ENCODE measurements at places on chromosomes 16 and 17.

GRCh38 chr16:80027007-80027965 lies 426.7 kb upstream of the MAF start:
- peak; percentile 74 for DNase-seq

GRCh38 chr16:89685916-89686315 lies 573 bp upstream of the CDK10 start:
- no peak for DNase-seq

DNA sequence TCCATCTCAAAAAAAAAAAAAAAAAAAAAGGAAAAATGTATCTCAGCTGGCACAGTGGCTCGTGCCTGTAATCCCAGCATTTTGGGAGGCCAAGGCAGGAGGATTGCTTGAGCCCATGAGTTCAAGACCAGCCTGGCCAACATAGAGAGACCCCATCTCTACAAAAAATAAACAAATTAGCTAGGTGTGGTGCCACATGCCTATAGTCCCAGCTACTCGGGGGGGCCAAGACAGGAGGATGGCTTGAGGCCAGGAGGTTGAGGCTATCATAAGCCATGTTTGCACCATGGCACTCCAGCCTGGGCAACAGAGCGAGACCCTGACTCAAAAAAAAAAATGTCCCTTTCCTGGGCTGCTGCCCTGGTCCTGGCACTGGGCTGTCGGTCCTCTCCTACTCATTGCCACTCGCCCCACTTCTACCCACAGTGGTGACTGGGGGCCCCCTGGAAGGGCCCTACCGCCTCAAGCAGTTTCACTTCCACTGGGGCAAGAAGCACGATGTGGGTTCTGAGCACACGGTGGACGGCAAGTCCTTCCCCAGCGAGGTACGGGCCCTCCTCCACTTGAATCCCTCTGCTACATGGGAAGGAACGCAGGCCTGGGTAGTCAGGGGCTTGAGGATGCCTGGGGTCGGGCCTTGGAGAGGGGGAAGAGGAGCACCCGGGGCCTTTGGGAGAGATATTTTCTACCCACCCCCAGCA lies 6.1 kb downstream of the CA7 start:
- no peak for DNase-seq

GRCh38 chr17:57517632-57518456 lies 227.3 kb downstream of the CCDC182 start:
- no peak for DNase-seq

DNA sequence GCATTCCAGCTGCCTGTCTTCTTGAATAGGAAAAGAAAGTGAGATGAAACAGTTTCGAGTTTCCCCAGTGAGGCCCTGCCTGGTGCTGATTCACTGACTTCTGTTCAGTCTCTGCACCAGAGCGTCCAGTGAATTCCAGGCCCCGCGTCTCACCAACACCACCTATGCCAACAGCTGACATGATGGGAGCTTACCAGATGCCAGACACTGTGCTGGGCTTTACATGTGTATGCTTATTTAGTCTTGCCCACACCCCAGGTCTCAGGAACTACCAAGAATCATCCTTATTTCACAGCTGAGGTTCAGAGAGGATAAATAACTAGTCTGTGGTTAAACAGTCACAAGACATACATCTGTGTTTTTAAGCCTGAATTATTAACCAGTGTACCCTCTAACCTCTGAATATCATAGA lies 29.1 kb upstream of the IRX6 start:
- DNase-seq = no peak

- DNase-seq = no peak
These were observed 36.8 kb downstream of the TNRC6C start for GRCh38 chr17:77995146-77995852.

DNA sequence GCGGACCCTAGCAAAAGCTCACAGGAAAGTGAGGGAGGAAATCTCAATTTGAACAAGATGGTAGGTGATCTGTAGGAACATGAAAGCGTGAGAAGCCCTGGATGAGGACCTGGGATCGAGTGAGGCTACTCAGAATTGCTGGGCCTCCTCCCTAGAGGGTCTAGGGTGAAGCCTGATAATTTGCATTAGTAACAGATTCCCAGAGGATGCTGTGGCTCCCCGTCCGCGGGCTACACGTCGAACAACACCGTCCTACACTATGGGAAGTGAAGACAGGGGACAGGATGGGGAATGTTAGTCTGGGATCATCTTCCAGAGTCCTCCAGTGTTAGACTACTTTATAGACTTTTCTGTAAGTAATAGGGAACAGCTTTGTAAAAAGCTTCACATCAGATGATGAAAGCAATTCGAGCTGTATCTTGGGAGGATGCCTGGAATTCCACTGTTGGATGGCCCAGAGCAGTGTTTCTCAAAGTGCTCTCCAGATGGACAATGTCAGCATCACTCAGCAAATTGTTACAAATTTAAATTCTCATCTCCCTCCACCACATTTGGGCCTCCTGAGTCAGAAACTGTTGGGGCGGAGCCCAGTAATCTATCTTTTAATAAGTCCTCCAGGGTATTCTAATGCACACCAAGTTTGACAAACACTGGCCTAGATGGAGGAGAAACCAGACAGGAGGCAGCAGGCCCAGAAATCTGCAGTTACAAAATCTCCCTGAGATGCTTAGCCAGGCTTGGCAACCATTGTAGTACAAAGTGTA lies 6.5 kb downstream of the FNDC8 start:
- DNase-seq = no peak

DNA sequence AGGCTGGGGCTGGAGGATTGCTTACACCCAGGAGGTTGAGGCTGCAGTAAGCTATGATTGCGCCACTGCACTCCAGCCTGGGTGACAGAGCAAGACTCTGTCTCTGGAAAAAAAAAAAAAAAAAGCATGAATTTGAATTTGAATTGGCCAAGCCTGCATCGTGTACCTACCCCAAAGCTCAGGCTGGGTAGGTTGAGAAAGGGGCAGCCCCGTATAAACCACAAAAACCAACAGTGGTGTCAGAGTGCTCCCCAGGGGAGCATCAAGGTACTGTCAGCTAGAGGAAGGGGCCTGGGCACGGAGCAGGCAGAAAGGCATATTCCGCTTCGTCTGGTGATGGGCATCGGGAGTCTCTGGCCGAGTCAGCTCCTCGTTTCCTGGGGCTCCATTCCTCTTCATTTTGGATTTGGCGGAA lies 40.9 kb downstream of the RAP1GAP2 start:
- no peak for DNase-seq

- DNase-seq = no peak
These were observed 46.6 kb upstream of the NUDT7 start for GRCh38 chr16:77675464-77676324.

- DNase-seq = no peak
These were observed 56.6 kb downstream of the NCOR1 start for GRCh38 chr17:16158714-16159113.

DNA sequence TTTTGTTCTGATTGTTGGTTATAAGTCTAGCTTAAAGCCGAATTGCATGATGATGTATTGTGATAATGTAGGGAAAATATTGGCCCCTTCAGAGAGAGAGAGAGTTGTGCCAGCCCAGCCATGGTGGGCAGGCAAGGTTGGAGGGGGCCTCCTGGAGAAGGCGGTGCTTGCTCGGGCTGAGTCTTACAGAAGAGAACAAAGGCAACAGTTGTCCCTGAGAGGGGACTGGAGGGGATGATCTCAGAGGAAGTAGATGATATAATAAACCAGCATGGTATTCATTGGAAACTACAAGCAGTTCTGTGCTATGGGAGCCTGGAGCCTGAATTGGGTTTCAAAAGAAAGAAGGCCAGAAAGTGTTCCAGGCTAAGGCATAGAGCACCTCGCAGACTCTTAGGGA lies 173.8 kb downstream of the RPTOR start:
- no peak for DNase-seq

- DNase-seq = peak; percentile 54
These were observed 181.9 kb downstream of the SNX29 start for GRCh38 chr16:12158428-12158827.

DNA sequence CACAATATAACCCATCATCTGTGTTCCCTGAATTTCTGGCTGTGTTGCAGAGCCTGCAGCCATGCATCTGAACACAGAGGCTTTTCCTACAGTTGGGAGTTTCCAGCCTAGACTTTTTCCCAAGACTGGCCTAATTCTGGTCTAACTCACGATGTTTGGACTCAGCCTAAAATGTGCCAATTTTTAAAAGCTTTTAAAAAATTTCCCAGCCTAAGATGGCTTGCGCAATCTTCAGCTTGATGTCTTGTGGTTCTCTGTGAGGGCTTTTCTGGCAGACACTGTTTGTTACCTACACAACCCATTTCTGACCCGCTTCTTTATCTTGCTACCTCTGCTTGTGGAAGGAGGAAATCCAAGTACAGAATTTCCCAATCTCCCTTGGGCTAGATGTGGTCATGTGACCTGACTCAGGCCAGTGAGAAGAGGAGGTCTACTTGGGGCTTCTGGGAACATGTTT lies 72.7 kb upstream of the GAS7 start:
- no peak for DNase-seq

- DNase-seq = no peak
These were observed 2409.2 kb downstream of the TP53TG3F start for GRCh38 chr16:35868630-35869029.

DNA sequence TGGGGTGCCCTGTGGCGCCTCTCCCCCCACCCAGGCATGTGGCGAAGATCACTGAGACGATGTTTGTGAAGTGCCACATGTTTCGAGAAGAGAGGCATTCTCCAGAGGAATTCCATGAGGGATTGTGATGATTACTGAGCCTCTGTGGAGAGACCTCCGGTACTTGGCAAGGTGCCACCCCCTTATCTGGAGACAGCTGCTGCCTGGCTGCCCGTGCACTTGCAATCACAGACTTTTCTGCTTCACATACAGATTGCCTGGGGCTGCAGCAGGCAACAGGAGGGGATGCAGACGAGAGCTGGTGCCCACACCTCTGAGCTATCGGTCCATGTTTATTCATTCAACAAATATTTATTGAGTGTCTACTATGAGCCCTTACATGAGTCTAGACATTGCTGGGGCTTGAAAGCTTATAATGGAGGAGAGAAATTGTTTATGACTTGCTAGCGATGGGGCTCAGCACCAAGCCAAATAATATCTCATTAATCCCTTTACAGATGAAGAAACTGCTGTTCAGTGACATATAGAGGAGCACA lies 317.2 kb upstream of the ZFHX3 start:
- no peak for DNase-seq

GRCh38 chr17:8140065-8141029 lies 11.9 kb downstream of the PER1 start:
- DNase-seq = no peak

- DNase-seq = no peak
These were observed 804 bp downstream of the CRYM start for GRCh38 chr16:21277045-21277926.

DNA sequence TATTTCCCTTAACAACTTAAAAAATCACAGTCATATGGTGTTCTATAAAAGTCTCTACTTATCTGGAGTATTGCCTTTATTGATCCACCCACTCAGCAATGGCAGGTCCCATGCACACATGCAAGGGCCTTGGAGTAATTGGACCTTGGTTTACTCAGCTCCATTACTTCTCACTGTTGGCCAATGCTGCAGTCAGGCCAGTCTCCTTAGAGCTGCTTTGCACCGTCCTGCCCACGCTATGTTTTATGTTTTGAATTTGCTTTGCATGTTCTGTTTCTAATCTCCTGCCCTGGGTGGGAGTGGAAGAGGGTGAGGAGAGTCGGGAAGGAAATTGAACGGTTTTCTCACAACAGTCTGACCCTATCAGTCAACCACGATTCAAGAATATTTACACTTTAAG lies 23.6 kb downstream of the ARHGAP44 start:
- no peak for DNase-seq

GRCh38 chr17:31061678-31062077 lies 33.1 kb upstream of the NF1 start:
- DNase-seq = no peak

DNA sequence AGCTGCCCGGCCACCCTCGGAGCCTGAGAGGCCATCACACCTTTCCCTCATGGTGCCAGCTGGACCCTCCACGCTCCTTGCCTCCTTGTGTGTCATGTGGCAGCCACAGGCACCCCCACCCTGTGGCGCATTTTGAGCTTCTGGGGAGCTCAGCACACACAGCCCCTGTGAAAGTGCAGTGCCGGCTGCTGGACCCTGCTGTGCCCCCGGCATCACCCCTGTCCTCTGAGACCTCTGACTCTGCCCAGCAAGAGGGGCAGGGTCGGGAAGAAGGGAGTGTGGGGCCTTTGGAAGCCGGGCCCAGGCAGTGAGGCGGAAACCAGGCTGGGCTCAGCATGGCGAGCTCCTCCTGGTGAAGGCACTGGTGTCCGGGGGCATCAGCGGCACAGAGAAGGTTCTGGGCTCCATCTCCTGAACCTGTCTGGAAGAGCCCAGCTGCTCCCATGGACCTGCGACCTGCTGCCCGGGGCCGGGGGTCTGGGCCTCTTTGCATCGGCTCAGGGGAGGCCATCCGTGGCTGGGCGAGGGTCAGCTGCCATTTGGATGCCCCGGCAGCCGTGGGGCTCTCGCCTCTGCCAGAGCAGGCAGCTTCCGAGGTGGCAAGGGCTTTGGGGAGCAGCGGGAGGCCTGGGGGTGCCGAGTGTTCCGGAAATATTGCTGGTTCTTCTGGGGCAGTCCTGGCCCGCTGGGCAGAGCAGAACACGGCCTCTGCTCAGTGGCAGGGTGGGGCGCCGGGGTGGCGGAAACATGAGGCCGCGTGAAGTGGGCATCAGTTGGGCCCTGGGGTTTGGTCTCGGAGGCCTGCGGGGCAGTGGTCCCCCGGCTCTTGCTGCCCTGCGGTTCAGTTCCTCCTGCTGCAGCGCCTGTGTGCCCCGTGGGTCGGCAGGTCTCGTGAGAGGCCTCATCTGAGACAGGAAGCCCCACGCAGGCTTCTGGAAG lies 17.9 kb downstream of the CENPX start:
- DNase-seq = no peak

GRCh38 chr16:55041540-55042234 lies 111.0 kb downstream of the IRX5 start:
- no peak for DNase-seq

- no peak for DNase-seq
These were observed 3.5 kb downstream of the ERN2 start for GRCh38 chr16:23709536-23709935.

DNA sequence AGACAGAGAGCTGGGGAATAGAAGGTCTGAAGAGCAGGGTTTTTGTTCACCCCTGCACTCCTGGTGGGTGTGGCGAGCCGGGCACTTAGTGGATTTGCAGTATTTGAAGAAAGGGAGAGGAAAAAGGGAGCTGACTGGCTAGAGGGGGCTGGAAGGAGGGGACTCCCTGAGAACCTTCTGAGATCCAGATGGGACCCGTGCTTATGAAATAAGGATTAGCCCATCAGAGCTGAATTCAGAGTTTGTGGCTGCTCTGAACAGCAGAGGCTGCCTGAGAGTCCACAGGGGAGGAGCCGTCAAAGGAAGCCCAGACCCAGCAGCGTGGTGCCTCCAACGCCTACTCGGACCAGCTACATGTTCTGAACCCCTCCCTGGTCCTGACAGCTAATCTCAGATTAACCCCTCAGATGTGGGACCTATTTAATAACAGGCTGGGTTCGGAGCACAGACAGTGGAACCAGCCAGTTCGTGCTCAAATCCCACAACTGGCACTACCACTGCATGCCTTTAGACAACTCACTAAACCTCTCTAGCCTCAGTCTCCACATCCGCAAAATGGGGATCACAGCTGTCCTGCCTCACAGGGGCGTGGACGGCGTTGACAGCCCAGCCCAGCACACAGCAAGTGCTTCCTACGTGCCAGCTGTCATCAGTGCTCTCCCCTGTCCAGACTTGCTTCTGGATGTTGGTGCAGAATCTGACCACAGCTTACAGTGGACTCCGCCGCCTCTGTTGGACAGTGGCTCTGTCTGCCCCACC lies 70.6 kb downstream of the DYNLRB2 start:
- no peak for DNase-seq

Data from amniotic stem cell (primary cell).